ENCODE measurements at places on chromosomes 16 and 17.

DNA sequence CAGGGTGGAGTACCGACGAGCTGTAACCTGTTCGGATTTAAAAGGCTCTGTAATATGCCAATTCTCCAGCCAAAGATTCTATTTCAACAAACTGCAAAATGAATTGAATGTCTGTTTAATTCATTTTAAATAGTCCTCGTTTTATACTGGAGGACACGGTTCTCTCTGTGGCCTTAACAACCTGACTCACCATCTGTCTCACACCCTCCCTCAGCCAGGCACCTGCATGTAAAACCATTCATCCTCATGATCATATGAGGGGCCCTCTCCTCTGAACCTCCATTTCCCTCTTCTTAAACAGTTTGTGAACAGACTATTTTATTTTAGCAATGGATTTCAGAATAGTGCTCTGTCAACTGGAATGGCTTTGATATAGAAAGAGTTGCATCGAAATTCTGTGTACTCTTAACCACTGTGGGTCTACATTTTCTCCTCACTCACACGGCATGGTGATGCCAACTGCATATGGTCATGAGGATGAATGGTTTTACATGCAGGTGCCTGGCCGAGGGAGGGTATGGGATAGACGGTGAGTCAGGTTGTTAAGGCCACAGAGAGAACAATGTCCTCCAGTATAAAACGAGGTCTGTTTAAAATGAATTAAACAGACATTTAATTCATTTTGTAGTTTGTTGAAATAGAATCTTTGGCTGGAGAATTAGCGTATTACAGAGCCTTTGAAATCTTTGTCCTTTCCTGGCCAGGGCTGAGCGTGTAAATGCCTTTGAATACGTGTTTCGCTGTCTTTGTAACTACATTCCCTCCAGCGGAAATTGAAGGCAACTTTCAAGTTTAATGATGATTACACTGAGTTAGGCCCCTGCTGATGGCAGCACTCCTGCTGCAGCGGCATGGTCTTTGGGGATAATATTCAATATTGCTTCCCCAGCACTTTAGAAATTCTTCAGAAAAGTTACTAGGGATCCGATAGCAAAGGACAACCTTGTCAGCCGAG lies 329.6 kb downstream of the SNX29 start:
- DNase-seq = no peak

GRCh38 chr16:1159973-1160772 lies 7.3 kb downstream of the CACNA1H start:
- DNase-seq = no peak

- no peak for DNase-seq
Measured at GRCh38 chr17:81093619-81094508, 58.9 kb downstream of the BAIAP2 start.

- DNase-seq = no peak
Measured at GRCh38 chr17:40980117-40980516, 4.0 kb downstream of the KRT40 start.

GRCh38 chr16:74249254-74249653 lies 47.4 kb upstream of the PSMD7 start:
- no peak for DNase-seq

DNA sequence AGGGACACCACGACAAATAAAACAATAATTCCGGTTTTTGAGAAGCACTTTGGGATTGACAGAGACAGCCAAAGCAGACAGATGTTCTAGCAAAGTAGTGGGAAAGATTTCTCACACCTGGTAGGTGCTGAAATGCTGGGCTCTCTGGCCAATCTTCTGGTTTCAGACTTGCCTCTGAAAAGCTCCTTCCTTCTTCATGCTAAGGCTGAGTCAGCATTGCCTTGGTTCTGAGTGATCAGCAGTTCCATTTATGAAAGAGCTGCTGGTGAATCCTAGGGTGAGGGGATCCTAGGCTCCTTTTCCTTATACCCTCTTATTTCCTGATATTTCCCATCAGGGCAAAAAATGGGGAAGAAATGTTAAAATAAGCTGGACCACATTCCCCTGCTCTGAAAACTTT lies 268.7 kb upstream of the SALL1 start:
- no peak for DNase-seq

DNA sequence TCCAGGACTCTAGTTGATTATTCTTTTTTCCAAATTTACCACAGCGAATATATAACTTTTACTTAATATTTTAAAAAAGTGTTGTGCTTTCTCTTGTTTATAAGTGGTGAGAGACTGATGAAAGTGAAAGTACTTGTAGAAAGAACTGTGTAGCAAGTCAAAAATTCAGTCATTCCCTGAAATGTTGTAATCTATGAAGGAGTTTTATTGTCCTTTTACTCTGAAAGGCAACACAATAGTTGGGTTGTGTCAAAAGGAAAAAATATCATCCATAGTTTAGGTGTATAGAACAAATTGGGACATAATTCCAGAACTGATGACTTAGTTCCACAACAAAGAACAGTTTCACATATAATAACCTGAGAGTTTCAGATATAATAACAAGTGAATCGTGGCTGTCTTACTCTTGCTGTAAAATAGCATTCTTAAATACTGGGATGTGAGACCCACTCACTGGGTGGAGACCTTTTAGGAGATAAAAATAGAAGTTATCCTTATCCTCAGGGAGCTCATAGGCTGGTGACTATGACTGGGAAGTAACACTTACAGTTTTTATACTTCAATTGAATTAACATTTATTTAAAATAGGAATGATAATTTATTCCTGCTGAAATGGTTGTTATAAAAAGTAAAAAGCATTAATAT lies 20.6 kb downstream of the CYB5B start:
- no peak for DNase-seq

GRCh38 chr16:84574191-84574590 lies 43.7 kb downstream of the COTL1 start:
- no peak for DNase-seq

DNA sequence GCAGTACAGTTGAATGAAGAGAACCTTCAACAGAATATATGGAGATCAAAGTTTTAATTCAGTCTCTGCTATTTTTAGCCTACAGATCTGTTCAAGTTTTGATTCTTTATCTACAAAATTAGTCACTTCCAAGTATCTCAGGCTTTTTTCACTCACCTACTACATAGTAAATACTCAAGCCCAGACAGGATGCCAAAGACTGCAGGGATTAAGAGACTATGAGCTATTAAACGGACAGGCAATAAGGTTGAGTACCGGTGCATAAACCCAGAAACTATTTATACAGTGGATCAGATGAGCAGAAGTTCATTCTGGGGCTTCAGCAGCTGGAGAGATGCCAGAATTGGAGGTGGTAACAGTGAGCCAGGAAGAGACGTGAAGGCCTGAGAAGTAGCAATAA lies 18.7 kb upstream of the OR3A1 start:
- DNase-seq = no peak

DNA sequence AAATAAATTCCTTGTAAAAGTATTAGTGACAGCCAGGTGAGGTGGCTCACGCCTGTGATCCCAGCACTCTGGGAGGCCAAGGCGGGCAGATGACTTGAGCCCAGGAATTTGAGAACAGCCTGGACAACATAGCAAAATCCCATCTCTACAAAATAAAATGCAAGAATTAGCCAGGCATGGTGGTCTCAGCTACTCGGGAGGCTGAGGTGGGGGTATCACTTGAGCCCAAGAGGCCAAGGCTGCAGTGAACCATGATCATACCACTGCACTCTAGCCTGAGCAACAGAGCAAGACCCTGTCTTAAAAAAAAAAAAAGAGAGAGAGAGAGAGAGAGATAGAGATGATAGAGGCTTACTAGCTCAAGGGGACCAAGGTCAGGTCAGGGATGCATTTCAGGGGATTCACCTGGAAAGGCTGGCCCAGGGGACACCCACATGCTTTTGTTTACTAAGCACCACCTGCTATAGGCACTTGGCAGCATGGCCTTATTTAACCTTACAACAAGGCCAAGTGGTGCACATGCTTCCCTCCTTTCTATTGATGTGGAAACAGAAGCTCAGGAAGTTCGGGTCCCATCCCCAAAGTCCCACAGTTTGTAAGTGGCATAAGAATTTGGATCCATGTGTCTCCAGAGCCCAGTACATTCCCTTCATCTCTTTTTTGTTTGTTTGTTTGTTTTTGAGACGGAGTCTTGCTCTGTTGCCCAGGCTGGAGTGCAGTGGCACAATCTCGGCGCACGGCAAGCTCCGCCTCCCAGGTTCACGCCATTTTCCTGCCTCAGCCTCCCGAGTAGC lies 12.4 kb upstream of the SRCIN1 start:
- DNase-seq = no peak

- DNase-seq = no peak
Measured at GRCh38 chr16:10906914-10907756, 30.1 kb downstream of the CIITA start.

GRCh38 chr17:74712301-74712700 lies 422 bp downstream of the CD300LF start:
- no peak for DNase-seq

DNA sequence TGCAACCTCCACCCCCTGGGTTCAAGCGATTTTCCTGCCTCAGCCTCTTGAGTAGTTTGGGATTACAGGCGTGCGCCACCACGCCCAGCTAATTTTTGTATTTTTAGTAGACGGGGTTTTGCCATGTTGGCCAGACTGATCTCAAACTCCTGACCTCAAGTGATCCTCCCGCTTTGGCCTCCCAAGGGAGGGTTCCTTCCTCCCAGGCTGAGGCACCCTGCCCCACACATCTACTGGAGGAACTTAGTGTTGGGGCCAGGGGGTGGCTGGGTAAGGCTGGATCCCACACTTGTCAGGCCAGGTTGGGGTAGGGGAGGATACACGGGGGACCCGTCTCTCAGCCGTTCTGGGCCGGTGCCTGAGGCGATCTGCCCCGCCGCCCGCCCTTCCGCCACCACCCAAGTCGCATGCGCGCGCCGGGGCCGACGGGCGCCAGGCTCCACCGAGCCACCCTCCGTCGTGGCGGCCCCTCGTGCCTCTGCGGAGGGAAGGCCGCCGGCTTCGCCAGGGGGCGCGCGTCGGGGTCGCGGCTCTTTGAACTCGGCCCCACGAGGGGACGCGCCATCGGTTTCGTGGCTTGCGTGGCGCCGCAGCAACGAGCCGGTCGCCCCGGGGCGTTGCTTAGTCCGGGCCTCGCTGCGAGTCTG lies 15.9 kb downstream of the GRB7 start:
- DNase-seq = peak; percentile 36

DNA sequence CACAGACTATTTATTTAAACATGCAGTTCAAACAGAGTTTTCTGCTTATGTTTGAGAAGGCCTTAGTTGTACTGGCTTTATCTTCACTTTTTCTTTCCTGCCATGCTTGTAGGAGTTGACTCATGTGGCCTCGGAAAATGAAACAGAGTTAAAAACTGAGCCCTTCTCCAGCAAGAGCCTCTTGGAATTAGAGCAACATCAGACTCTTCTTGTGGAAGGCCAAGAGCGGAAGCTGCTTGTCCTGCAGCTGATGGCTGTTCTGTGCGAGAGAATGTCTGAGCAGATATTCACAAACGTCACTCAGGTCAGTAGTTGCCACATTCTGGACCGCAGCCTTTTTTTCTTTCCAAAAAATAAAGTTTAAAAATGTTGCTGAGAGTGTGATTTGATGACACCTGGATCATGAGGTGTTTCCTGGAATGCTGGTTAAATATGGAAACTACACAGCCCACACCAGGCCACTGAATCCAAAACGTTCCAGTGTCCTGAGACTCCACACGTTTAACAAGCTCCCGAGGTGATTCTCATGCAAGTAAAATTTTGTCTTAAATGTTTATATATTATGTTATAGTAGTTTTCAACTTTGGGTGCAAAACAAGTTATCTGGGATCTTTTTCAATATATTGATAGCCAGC lies 65.9 kb downstream of the TANGO6 start:
- no peak for DNase-seq

DNA sequence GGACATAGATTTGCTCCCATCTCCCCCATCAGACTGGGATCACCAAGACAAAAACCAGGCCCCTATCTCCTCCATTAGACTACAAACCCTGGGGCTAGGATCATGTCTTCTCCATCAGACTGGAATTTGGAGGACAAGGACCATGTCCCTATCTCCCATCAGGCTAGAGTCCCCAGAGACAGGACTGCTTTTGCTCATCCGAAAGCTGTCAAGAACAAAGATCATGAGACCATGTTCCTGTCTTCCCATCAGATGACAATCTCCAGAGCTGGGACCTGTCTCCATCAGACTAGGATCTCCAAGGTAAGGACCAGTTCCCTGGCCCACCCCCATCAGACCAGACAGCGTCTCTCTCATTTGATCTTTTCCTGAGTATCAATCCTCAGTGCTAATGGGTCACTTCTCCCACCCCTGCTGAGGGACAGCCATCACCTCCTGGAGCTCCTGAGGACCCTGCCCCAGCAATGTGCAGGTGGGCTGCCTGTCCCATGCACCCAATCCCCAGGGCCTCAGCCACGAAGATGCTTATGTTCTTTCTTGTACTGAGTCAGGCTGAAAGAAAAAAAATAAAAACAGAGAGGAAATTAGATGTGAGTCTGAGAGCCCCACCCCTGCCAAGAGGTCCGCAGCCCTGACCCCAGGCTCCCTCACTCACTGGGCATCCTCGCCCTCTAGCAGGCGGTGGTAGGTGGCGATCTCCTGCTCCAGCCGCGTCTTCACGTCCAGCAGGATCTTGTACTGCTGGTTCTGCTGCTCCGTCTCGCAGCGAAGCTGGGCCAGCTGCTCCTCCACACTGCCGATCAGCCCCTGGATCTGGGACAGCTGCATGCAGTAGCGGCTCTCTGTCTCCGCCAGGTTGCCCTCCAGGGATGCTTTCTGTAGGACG lies 90.3 kb downstream of the GOSR1 start:
- no peak for DNase-seq

DNA sequence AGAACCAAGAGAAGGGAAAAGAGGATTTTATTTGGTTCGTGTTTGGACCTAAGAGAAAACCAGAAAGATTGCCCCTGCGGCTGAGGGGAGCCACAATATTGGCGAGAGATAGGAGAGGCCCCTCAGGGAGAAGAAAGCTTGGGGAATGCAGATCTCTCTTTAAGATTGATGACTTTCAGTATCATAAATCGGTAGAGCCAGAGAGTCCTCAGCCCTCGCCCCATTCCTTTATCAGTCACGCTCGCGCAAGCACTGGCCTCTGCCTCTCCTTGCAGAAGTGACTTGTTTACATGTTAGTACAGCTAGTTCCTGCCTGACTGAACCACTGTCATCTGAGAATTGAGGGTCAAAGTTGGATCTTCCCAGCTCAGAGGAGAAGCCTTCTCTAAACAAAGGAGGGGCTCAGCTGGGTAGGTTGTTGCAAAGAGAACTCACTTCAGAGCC lies 21.5 kb upstream of the KRT19 start:
- no peak for DNase-seq

- no peak for DNase-seq
Measured at GRCh38 chr17:59845595-59846393, 46.9 kb downstream of the TUBD1 start.

GRCh38 chr17:7001318-7001961 lies 5.6 kb downstream of the ALOX12 start:
- no peak for DNase-seq

- no peak for DNase-seq
Measured at GRCh38 chr16:1909561-1910231, 8.5 kb downstream of the HS3ST6 start.

GRCh38 chr17:59315866-59316265 lies 15.6 kb upstream of the YPEL2 start:
- DNase-seq = no peak

DNA sequence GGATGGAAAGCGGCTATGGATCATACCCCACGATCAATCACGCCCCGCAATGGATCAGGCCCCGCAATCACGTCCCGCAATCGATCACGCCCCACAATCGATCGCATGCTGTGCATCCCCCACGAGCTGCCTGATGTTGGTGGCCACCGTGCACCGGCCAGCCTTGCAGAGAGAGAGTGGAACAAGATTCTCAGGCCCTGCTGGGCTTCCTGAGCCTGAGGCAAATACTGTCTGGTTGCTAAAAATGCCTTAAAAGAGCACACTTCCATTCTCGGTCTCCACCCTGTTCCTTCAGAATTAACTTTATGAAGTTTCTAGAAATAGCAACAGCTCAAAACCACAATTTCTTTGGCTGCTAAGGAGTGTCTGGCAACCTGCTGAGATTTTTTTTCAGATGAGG lies 81.5 kb downstream of the VPS53 start:
- no peak for DNase-seq
